ENCODE measurements at places on chromosomes 13 and 19.
A peak's percentile ranks its signal among the peaks of the same experiment; 100 is the strongest.

DNA sequence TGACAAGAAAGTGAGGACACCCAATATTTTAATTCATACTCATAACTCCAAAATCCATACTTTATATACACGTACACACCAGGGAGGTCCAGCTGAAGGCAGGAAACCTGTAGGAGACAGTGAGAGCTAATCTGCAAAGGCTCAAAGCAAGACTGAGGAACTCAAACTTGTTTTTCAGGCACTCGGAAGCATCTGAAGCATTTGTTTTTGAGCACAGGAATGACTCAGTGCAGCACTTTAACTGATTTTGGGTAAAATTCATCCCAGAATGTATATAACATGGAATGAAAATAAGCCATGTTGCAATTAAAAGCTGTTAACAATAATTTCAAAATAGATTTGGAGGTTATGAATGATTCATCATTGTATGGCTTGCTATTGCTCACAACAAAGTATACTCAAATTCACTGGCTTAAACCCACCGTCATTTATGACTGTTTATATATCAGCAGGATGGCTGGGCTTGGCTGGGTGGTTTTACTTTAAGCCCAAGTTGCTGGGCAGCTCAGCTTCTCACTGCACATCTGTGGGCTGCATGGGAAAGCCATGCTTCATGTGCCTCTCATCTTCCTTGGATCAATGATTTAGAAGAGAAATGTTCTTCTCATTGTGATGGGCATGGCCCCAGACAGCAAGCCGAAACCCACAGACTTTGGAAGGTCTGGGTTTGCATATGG, 177.0 kb downstream of the RFC3 start:
- DNase-seq: no peak

DNA sequence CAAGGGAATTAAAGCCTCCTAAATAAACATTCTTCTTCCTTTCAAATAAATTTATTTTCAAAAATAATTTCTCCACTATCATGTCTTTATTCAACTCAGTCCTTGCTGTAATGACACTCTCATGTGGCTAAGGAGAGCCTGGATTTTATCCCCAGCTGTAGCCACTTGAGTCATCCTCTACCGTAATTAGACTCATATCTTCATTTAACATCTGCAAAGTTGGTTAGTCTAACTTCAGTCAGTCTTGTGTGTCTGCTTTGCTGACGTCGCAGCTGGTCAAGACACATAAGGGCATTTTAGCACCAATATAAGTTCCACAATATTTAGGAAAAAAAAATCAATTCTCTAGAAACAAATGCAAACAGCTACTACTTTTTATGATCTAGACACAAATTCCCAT, 776.4 kb upstream of the ATXN8OS start:
- DNase-seq: no peak

GRCh38 chr13:77529501-77529840, 6.0 kb upstream of the SCEL start:
- DNase-seq: no peak

DNA sequence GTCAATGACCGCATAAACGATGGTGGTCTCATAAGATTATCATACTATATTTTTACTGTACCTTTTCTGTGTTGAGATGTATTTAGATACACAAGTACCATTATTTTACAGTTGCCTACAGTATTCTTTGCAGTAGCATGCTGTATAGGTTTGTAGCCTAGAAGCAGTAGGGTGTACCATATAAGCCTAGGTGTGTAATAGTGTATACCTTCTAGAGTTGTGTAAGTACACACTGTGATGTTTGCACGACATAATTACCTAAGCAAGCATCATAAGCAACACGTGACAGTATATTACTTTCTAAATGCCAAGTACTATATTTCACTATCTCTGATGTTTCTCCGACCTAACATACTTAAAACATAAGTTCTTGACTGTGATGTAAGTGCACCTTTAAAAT, 2.7 kb downstream of the LPAR6 start:
- DNase-seq: no peak

DNA sequence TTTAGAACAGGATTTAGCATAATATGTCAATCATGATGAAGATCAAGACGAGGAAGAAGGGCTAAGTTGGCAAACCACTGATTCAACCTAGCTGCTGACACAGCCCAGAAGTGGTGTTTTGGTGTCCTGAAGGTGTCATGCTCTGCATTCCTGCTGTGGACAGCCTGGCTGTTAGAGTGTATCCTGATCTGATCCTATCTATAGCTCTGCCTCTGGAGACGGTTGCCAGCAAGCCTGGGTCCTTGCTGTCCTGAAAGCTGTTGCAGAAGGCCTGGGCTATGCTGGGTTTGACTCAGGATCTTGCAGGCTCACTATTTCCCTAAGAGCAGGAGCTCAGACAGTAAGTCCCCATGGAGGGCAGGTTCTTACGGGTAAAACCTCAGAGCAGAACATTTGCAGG, 416.4 kb downstream of the TSHZ3 start:
- no peak for DNase-seq

DNA sequence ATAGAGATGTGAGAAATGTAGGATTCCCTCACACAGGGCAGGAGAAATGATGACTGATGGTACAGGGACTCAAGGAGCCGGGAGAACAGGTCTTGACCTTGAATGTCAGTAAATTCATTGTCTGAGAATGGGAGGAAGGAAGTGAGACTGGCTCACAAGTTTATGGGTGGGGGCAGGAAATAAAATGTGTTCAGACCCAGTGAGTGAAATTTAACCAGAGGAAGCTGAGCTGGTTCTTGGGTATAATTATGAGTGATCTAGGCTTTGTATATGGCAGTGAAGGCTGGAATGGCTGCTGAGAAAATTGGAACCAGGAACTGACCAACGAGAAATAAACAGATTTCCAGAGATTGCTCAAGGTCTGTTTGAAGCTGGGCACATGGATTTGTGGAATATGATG, 6.3 kb upstream of the IGSF23 start:
- DNase-seq: no peak

- peak; percentile 81 for DNase-seq
Measured at GRCh38 chr19:16897029-16897855, 8.4 kb downstream of the F2RL3 start.
